ENCODE measurements at places on chromosomes 3 and 15. TPM values are rescaled to one million over a fixed set of nuclear protein-coding genes. Genes with fewer than 3 reads are reported as not detected.

GRCh38 chr15:71781179-71781964 lies 29.0 kb upstream of the NR2E3 start:
- DNase-seq: no peak

DNA sequence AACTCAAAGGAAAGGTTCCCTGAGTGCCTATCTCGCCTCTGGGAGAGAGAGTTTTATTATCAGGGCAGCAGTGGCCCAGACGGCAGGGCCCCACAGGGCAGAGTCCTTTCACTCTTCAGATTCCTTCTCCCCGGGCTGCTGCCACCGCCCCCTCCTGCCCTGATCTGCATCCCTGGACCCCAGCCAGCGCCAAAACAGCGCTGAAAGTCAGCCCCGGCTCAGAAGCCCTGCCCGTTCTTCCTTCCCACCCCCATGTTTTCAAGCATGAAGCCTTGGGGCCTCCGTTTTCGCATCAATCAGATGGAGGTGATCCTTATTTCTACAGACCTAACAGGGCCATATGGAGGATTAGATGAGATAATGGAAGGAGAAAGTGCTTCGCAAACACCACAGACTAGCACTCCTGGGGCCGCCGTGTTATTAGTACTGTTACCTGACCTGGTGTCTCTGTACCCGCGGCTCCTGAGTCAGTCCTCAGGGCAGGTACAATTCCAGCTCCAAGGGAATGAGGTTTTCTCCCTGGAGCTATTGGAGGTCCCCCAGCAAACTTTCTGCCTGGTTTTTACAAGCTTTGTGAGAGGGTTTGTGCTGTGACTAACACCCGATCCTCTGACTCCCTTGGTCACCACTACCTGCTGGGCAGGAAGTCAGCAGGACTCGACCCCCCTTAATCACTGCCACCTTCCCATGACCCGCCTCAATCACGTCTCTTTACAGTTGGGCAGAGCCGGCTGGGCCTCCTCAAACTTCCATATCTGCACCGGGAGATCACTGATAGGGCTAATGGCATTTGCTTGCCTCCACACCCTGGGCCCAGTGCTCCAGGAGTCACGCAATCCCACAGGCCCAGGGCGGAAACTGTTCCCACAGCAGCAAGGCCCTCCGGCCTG lies 39.5 kb upstream of the TSEN2 start:
- peak; percentile 45 for DNase-seq

DNA sequence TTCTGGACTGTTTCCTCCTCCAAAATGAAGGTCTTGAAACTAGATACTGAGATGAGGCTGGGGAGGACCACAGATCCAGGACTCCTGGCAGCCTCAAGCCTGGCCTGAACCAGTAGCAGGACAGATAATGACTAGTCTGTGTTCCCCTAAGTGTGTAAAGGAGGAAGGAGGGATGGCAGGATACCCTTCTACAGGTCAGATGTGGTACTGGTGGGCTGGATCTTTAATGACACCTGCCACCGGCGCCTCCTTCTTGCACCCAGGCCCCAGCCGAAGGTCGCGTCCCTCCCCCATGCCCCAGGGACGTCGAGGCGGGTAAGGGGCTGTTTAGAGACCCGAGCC lies 556 bp downstream of the USP19 start:
- peak; percentile 93 for DNase-seq

- DNase-seq: no peak
These were observed 172.8 kb upstream of the ICE2 start for GRCh38 chr15:60651734-60652141.

LMOD3 gene
- not detected for total RNA-seq

DNA sequence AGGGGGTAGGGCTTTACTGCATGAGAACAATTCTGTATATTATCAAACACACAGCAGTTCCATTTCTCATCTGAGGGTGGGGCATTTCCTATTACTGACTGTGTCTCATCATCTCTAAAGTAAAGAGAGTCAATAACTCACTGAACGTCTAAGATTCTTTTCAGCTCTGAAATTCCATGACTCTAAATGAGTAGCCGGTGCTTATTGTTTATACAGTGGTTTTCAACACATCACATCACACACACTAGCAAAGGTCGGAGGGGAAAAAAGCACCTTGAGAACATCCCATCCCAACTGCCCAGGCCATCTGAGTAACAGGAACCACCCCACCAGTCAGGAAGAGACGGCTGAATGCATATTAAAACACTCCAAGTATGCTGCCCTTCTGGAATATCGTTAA lies 196.0 kb downstream of the SUCLG2 start:
- DNase-seq: peak; percentile 50

GRCh38 chr3:2375376-2375775 lies 276.7 kb downstream of the CNTN4 start:
- DNase-seq: no peak

DNA sequence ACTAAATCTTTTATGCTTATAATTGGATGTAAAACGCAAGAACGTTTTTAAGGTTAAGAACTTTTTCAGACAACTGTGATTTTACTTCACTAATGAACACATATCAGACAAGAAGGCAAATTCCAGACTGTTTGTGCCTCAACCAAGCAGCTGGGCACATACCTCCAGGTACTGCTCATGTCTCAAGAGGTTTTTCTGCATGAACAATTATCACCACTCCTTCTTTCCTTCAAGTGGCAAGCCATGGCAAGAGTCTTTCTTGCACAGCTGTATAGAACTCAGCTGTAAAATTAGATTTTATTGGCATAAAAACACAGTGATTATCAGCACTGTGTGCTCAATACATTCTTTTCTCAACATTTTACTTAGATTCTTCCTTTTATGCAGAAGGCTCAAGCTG lies 64.3 kb downstream of the FNDC3B start:
- peak; percentile 62 for DNase-seq

- DNase-seq: no peak
These were observed 337.7 kb upstream of the AGTR1 start for GRCh38 chr3:148360051-148360450.

SLC12A1 gene
- not detected for total RNA-seq

MEGF11 gene
- total RNA-seq: not detected

- peak; percentile 47 for DNase-seq
These were observed 21.8 kb downstream of the METTL6 start for GRCh38 chr3:15405448-15406050.
